ENCODE measurements at places on chromosomes 4 and X.
A peak's percentile ranks its signal among the peaks of the same experiment; 100 is the strongest.

DNA sequence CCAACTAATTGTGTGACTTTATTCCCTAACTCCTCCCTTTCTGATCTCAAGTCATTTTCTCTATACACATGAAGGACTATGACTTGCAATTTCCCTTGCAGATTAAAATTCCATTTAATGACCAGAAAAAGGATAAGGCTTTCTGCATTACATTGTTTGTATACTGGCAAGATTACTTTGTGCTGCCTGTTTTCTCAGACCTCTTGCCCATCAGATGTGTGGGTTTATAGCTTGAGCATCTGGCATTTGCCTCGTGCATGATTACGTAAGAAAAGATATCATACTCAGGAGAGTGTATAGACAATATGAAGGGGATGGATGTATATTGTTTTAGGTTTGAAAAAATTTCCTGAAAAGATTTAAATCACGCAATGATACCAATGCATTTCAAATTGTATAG is 593.8 kb upstream of the SLIT2 start:
- no peak for DNase-seq

GRCh38 chrX:131812847-131813825 is 210.0 kb upstream of the STK26 start:
- peak; percentile 41 for DNase-seq

- DNase-seq = no peak
Measured at GRCh38 chr4:19807505-19807904, 444.2 kb upstream of the SLIT2 start.

- DNase-seq = no peak
Measured at GRCh38 chrX:123814343-123814742, 45.5 kb upstream of the XIAP start.

DNA sequence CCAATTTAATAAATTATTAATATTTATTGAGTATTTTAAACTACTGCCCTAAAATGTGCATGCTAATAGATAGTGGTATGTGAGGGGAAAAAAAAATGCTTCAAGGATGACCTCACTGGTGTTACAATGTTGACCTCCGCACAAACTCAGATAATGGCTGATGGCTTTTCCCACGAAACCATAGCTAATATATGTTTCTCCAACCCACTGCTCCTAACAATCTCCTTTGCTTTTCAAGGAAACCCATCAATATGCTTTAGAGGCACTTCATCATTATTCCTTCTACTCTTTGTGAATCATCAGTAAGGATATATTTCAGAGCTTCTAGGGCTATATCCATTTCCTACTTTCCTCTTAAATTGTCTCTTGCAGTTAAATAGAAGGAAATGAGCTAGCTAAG is 1752.0 kb upstream of the TENM3 start:
- no peak for DNase-seq

- DNase-seq = no peak
Measured at GRCh38 chr4:66585767-66586166, 915.5 kb upstream of the EPHA5 start.

DNA sequence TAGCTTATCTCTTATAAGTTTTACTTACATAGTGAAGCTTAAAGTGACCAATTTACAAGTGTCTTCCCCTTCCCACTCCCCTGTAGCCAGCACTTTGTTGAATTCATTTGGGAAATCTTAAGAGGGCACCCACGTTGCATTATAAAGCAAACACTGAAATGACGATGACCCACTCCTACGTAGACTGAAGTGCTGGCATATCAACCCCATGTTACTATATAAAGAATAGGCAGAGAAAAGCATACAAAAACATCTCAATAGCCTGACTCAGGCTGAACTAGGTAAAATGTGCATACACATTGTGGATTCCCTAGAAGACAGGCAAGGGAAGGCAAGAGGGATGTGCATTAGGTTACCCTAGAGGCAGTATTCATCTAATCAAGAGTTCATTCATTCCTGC is 313.4 kb downstream of the TENM3 start:
- DNase-seq = no peak

DNA sequence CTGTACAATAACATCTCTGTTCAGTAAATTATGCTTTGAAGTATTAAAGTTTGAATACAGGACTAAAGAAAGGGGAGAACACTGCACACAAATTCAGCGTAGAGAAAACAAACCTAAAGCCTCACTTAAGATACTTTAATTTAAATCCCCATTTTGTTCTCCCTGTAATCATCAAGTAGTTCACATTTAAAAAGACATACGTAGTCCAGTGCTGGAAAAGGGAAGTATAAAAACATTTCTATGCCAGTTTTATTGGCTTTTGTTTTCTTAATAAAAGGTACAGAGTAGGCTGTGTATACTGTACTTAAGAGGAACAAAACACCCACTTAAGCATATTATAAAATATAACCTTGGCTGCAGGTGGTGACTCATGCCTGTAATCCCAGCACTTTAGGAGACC is 101.6 kb downstream of the FGF16 start:
- DNase-seq = no peak

Measured in stimulated activated CD4-positive, alpha-beta T cell treated with anti-CD3 and anti-CD28 coated beads, Interleukin-1b, Interleukin-23, amount 100 ng/mL, for 1 hour (primary cell).